ENCODE measurements at places on chromosomes 11 and 22.

GRCh38 chr11:93116641-93117441 lies 81.0 kb downstream of the SLC36A4 start:
- no peak for DNase-seq

DNA sequence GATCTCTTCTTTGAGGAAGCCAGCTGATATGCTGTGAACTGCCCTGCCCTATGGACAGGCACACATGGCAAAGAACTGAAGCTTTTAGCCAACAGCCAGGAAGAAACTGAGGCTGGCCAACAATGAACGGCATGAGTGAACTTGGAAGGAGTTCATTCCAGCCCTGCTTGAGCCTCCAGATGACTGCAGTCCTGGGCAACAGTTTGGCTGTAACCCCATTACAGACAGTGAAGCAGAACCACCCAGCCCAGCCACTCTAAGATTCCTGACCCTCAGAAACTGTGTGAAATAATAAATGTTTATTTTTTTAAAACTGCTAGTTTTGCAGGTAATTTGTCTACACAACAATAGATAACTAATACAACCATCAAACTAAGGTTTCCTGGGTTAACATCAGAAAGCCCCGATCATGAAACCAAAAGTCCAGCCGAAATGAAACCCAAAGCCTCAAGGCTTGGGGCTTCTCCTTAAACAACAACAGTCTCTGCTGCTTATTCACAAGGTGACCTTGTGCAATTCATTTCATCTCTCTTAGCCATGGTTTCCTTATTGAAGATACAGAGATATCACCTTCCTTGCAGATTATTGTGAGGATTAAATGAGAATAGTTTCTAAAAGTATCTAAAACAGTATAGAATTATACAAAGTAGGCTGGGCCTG lies 31.4 kb downstream of the PAK1 start:
- DNase-seq, result no peak

GRCh38 chr11:11472106-11472505 lies 119.1 kb upstream of the CSNK2A3 start:
- no peak for DNase-seq

GRCh38 chr11:124763156-124763947 lies 1.3 kb upstream of the ESAM start:
- DNase-seq, result peak; percentile 84

DNA sequence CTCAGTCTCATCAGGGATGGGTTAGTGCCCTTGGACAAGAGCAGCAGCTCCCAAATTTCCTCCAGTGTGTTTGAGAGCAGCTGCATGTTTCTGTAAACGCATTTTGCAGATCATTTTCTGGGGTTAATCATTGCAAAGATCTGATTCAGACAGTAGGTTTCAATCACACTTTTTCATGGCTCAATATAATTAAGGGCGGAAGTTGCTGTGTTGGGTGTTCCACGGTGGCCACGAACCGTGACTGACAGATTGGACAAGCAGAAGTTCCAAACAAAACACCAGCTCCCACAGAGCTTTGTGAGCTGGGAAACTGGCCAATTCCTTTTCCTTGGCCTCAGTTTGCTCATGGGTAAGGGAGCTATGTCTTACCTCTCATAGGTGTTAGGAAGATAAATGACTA lies 8.4 kb upstream of the RASSF10 start:
- DNase-seq, result no peak

DNA sequence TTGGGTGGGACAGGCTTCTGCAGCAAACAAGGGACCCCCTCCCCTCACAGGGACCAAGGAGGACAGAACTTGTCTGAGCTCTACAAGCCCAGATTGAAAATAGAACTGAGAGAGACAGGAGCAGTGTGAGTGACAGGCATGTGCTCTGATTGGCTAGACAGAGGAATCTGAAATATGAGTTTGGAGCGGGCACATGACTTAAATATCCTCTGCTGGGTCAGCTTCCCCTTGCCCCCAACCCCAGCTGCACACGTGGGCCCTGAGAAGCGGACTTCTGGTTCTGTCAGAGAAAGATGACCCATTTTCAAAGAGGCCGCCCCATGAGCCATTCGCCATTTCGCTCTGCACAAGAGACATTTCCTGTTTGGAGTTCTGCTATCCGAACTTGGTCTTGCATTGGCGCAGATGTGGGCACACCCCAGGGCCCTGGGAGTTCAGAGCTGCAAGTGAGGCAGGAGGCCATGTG lies 5.3 kb downstream of the TUBA8 start:
- DNase-seq, result no peak
